ENCODE measurements at places on chromosomes 1 and 21.

DNA sequence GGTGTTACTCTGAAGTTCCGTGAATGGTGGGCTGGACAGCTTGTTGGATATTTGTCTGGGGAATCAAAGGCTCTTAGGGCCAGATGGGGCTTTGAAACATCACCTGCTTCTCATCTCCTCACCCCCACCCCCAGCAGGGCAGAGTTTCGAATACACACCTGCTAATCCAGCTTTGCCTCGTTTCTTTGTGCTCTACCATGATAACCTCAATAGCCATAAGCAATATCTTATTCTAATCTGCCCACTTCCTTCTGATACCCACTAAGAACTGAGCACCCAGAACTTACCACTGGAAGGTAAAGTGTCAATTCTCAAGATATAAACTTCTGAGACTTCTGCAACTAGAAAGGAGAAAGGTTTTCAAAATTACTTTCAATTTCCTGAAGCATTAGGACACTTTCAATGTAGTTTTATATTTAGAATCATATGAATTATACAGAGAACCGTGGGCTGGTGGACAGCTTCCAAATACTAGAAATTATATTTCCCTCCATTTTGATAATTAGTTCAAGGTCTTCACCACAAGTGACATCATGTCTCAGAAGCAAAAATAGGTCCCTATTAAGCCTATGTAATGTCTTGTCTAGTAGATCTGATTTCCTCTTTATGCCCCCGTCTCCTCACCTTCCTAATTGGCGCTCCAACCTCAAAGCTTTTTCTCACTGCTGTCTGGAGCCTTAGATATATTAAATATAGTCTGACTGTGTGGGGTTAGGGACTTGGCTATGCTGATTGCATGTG is 64.4 kb upstream of the NEK2 start:
- DNase-seq: no peak

- DNase-seq: no peak
Measured at GRCh38 chr1:16608838-16609560, 4.4 kb downstream of the NBPF1 start.

GRCh38 chr21:17578162-17578561 is 34.5 kb downstream of the BTG3 start:
- DNase-seq: no peak

DNA sequence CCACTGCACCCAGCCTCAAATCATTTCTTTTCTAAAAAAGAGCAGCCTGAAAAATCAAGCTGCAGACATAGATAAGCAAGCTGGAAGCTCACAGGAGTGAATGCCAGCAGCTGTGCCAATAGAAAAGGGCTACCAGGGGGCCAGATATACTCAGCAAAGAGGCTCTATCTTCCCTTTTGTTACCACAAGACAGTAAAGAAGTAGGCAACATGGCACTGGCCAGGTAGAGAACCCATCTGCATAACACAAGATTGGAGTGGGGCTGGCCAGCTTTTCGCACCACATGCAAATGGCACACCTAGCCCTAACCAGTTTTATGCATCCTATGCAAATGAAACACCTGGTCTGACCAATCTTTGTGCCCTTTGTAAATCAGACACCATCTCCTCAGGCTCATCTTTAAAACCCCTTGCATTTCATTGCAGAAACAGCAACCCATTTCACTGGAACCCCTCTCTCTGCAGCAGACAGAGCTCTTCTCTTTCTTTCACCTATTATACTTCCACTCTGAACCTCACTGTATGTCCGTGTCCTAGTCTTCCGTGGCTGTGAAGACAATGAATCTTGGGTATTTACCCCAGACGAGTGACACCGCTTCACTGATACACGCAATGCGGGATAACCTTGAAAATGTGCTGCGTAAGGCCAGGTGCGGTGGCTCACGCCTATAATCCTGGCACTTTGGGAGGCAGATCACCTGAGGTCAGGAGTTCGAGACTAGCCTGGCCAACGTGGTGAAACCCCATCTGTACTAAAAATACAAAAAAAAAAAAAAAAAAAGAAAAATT is 15.1 kb downstream of the CASP9 start:
- DNase-seq: no peak

DNA sequence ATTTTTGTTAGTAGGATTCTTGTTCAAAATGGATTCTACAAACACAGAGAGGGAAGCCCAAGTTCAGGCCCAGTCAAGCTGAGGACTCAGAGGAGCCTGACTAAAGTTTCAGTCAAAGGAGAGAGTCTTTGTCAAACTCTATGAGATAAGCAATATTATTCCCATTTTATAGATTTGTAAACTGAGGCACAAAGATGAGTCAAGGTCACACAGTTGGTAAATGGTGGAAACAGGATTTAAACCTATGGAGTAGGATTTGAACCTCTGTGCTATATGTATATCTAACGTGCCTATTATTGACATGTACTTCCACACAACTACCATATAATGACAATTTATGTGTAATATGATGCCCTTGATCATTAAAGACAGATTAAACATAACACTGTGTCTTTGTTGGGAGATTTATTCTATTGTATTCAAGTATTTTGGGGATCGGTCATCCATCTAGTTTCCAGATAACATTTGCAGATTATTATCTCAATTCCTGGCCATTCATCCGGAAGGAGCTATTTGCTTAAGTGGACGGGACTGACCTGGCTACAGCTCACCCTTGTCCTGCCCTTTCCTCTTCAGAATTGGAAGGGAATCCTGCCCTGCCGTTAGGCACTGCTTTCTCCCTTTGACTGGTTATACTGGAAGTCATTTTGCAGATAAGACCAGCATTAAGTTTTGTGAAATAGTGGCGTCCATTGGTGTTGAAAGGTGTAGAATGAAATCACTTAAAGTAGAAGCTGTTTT is 86.1 kb upstream of the LMO4 start:
- no peak for DNase-seq

- no peak for DNase-seq
Measured at GRCh38 chr1:112011202-112011601, 21.7 kb upstream of the KCND3 start.

DNA sequence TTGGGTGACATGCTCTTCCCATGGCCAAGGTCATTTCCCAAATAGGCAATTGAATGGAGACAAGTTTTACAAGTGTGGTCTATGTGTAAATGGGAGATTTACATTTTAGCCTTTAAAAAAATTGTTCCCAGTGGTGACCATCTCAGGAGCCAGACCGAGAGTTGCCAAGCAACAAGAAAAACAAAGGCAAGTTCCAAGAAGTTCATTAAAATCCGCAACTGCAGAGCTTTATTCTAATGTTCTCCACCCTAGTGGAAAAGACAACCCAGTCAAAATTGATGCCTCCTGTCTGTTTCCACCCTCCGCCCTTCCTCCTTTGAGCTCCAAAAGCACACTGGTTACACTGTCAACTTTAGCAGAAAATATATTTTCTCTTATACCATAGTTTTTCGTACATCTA is 33.2 kb upstream of the CD55 start:
- DNase-seq: no peak

DNA sequence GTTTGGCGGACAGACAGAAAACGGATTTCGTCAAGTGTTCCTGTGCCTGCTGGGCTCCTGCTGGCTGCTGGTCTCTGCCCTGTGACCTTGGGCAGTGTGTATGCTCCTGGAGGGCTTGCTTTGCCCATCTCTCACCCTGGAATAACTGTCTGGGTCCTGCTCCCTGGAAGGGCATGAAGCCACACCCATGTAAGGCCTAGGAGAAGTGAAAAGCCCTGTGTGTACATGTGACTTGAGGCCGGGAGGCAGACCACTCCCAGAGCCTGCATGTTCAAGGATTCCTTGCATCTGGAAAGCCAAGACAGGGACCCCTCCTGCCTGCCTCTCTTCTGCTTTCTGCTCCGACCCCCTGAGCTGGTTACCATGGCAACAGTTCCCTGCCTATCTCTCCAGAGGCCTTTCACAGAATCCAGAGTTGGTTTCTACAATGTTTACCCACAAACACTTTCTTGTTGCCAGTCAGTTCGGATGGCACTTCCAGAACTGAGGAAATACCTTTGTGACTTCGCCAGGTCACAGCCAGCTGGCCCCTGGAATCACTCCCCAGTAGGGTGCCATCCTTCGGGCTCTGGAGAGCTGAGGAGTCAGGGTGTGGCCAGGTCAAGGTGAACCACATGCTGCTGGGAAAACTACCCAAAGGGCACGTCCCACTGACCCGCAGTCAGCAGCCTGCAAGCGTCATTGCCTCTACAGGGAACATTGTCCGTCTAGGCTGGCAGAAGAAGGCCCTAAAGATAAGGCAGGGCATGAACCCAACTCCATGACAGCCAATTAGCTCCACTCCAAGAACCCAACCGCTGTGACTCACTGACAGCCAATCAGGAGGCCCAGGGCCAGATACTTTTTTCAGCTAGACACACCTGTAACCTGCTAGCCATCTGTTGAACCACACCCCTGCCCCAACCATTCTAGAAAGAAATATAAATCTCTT is 14.7 kb upstream of the GPR37L1 start:
- DNase-seq: no peak

DNA sequence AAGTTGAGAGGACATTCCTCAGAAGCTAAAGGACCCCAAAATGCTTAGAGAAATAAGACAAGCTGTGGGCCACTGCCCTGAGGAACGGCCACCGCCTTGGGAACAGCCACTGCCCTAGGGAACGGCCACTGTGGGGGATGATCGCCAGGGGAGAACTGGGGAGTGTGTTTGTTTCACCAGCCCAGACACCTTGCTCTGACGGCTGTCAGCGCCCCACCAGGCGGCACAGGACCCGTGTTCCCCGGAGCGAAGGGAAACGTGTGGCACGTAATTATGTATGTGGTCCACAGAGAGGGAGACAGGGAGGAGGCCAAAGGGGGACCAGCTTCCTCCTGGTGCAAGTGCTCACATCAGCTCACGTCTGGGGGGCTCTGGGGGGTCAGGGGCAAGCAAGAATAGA is 45.8 kb upstream of the RIPK4 start:
- no peak for DNase-seq

DNA sequence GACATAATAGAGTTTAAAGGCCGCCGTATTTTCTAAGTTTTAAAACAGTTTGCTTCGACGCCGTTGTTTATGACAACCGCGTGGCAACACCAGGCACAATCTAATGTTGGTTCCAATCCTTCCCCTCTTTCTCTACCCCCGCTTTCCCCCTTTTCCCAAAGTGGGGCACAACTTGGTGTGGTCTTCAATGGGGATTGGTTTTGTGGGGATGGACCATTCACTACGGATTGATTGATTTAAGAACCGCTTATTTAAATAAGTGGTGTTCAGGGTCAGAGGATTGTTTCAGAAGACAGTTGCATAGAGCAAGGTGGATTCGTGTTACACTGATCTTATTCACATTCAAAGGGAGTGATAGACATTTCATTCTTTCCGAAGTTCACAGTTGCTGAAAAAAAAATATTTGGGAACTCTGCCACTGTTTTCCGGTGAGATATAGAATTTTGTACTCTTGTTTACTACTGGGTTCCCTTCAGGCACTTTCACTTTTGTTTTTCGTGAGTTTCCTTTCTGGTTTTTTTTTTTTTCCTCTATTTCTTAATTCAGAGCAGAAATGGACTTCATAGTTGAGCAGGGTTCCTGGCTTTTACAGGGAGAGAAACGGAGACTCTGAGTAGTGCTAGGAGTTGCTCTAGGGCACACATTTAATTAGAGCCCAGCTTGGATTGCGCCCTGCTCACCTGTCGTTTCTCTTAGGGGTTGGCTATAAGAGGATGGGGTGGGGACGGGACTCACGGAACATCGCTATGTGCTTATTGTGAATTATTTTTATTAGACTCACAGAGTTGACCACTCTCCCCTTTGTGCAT is 79.6 kb upstream of the AK4 start:
- no peak for DNase-seq

GRCh38 chr1:244089561-244089960 is 38.5 kb downstream of the ZBTB18 start:
- DNase-seq: no peak

- no peak for DNase-seq
Measured at GRCh38 chr1:7386226-7387052, 384.7 kb upstream of the VAMP3 start.

GRCh38 chr1:173114346-173114745 is 63.6 kb upstream of the TNFSF18 start:
- DNase-seq: no peak

- no peak for DNase-seq
Measured at GRCh38 chr21:37552496-37553029, 186.0 kb downstream of the DYRK1A start.

DNA sequence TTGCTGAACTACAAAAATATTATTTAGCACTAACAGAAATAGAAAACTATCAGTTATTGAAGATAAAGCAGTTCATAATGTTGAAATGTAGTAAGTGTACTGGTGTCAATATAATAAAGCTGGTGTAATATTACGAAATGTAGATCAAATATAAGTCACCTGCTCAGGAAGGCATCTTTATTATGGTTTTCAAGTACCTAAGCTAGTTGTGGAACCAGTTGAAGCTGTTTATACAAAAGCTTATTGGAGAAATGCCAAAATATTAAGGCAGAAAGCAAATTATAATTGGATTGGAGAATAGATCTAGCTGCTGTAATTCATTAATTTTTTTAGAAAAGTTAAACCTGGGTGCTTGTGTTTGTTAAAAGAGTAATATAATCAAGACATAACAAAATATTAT is 6.2 kb upstream of the MARK1 start:
- peak; percentile 59 for DNase-seq

DNA sequence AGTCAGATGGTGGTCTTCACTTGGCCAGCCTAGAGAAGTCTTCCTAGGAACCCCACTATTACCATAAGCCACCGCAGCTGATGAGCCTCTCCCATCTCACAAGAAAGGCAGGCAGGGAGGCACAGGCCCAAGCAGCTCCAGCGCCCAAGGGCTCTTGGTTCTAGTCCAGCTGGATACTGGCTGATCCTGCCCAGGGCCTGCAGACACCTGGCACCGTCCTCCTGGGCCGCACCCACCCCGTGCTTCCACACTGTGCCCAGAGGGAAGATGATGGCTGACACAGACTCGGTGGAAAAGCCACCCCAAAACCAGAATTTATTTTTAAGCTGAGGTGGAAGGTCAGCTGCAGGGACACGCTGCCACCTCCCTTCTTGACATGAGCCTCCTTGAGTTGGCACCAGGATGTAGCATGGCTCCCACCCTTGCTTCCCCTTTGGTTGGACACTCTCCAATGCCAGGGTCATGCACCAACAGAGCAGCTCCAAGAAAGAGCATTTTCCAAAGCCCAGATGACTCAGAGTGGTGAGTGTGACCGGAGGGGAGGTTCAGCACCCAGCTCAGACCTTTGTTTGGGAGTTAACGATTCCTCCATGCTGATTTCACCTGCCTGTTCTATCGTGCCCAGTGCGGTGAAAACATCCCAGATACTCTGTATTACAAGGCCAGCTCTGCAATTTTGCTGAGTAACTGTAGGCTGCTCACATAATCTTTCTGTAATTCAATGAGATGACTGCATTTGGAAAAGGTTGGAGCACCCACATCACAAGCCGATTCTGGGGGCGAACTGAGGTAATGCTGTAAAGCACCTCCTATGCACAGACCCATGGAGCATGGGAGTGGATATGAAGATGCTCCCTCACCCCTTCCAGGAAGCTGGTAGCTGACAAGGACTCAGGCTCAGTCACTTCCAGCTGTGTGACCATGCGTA is 63.1 kb upstream of the SLC2A1 start:
- no peak for DNase-seq

- DNase-seq: no peak
Measured at GRCh38 chr1:2495026-2495425, 18.9 kb downstream of the PLCH2 start.
